Type B pancreatic cell (in vitro differentiated cells): ENCODE measurements at places on chromosomes 4 and X. TPM values are rescaled to one million over a fixed set of nuclear protein-coding genes. Genes with fewer than 3 reads are reported as not detected.

- no peak for DNase-seq
Observed at GRCh38 chrX:15299941-15300851, 15.2 kb downstream of the ASB11 start.

SHROOM4 gene
- total RNA-seq = 3.9 and 13.3 TPM in 2 replicates

- DNase-seq = no peak
Observed at GRCh38 chrX:134868771-134869495, 121.9 kb upstream of the SMIM10 start.

DNA sequence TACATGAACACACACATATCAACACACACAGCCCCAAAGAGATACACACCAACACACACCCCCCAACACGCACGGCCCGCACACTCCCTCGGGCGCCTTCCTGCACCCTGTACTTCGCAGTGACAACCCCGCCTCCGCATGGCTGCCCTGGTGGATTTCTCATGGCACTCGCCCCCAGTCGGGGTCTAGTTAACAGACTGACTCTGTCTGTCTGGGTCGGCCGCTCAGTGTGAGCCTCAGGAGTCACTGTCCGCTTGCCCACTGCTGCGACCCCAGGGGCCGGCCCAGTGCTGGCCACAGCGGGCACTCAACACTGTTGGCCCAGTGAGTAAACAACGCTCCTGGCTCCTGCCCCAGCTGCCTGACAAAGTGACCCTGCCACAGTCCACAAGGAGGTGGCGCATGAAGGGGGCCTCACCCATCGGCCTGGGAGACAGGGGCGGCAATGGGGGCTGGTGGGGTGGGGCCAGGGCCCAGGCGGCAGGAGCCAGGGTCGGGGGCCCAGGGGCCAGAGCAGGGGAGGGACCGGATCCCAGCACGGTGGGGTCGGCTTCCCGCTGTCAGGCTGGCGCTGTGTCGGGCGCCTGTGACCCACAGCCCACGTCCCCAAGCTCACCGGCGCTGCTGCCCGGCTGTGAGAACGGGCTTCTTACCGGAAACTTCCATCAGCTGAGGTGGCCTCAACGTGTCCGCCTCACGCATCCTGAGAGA lies 40.2 kb upstream of the MAN2B2 start:
- no peak for DNase-seq

GRCh38 chr4:27173280-27173679 lies 312.6 kb downstream of the STIM2 start:
- no peak for DNase-seq

DGKK gene
- total RNA-seq = 0.70 and 0.98 TPM in 2 replicates

SRPX2 gene
- total RNA-seq = 7.7 and 13.6 TPM in 2 replicates

DNA sequence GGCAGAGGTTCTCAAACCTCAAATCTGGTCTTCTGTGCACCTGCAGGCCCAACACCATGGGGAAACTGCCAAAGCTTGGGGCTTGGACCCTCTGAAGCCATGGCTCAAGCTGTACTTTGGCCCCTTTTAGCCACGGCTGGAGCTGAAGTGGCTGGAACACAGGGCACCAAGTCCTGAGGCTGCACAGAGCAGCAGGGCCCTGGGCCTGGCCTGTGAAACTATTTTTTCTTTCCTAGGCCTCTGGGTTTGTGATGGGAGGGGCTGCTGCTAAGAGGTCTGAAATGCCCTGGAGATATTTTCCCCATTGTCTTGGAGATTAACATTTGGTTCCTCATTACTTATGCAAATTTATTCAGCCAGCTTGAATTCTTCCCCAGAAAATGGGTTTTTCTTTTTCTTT lies 18.3 kb upstream of the PI4K2B start:
- no peak for DNase-seq

GRCh38 chr4:79267671-79268070 lies 58.2 kb downstream of the NAA11 start:
- no peak for DNase-seq

H2BW2 gene
- total RNA-seq = not detected in 2 replicates

DNA sequence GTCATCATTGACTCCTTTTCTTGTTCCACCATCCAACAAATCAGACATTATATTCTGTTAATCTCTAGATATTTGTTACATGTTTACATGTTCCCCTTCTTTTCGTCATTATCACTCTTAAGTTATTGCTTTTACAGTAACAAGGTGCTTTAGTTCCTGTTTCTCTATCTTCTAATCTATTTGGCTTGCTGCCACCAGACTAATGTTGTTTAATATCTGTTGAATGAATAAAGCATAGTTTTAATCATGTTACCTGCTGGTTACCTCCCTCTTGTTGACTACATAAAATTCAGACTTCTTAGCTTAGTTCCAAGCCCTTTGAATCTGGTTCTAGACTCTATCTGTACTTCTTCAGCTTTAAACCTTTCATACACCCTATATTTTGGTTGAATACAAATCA lies 129.8 kb upstream of the TRIM2 start:
- DNase-seq = no peak

DNA sequence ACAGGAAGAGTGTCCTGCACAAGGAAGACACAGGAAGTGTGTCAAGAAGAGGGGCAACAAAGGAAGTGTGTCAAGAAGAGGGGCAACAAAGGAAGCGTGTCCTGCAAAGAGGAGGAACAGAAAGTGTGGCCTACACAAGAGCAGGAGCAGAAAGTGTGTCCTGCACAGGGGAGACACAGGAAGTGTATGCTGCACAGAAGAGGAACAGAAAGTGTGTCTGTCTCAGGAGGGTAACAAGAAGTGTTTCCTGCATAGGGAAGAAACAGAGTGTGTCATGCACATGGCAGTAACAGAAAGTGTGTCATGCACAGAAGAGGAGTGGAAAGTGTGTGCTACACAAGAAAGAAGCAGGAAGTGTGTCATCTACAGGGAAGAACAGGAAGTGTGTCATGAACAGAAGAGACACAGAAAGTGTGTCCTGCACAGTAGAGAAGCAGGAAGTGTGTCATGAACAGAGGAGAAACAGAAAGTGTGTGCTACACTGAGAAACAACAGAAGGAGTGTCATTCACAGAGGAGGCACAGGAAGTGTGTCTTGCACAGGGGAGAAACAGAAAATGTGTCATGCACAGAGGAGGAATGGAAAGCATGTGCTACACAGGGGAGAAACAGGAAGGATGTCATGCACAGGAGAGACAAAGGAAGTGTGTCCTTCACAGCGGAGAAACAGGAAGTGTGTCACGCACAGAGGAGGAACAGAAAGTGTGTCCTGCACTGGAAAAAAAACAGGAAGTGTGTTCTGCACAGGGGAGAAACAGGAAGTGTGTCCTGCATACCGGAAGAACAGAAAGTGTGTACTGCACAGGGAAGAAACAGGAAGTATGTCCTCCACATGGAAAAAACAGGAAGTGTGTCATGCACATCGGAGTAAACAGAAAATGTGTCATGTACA lies 526.4 kb upstream of the PRKX start:
- no peak for DNase-seq

- DNase-seq = no peak
Observed at GRCh38 chrX:147838465-147839131, 73.1 kb upstream of the FMR1 start.

- DNase-seq = no peak
Observed at GRCh38 chr4:88207171-88207570, 48.7 kb upstream of the ABCG2 start.

GRCh38 chrX:154370300-154371016 lies 4.0 kb downstream of the FLNA start:
- DNase-seq = no peak

GRCh38 chr4:26375551-26375950 lies 54.7 kb downstream of the RBPJ start:
- DNase-seq = no peak

GRCh38 chrX:132180929-132181328 lies 38.3 kb downstream of the RAP2C start:
- DNase-seq = no peak

CYBB gene
- total RNA-seq = 0.17 TPM in 2 replicates

- DNase-seq = no peak
Observed at GRCh38 chr4:112172180-112172579, 26.9 kb downstream of the FAM241A start.

GRCh38 chr4:107747748-107748486 lies 27.9 kb upstream of the PAPSS1 start:
- DNase-seq = no peak

GRXCR1 gene
- total RNA-seq = not detected in 2 replicates

- no peak for DNase-seq
Observed at GRCh38 chr4:164345756-164346155, 408.2 kb upstream of the SMIM31 start.

DNA sequence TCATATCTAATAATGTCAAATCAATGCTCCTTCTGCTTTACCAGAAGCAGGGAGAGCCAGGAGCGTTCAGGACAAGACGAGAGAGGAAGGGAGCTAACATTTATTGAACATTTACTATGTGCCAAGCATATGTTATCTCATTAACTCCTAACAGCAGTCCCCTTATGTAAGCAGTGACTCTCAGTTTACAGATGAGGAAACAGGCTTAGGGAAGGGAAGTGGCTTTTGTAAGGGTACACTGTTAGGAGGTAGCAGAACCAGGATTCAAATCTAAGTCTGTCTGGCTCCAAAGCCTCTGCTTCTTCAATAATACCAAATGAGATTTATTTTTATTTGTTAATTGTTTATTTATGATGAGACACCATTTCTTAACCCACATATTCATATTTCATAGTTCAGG lies 2.6 kb upstream of the STARD8 start:
- DNase-seq = no peak

DNA sequence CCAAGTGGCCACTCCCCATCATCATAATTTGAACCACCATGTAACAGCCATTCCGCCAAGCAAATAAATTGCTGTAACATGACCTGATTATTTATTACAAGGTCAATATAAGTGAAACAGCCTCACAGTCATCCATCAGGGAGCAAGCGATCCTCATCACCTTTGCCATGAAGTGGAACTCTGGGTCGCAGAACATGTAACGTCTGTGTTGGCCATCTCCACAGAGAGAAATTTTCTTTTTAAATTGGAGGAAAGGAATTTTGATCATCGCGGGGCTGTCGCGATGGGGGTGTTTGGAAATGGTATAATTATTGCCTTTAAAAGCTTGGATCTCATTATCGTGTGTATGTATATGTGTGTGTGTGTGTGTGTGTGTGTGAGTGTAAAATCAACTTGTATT lies 90.2 kb downstream of the SHOX start:
- no peak for DNase-seq

DNA sequence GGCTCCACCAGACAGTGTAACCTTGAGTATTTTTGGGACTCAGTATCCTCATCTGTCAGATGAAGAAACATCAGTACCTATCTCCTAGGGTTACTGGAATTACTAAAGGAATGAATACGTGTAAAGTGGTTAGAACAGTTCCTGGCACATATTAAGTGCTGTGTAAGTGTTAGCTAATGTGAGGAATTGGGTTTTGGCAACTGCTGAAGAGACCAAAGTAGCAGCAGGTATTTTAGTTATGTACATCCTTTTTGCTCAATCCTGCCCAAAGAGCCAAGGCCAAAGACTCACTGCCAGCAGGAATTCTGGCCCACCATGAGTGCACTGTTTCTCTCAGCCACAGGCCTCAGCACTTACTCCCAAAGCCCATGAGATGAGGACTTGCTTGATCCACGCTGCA lies 16.7 kb upstream of the MCF2 start:
- DNase-seq = no peak

- DNase-seq = no peak
Observed at GRCh38 chr4:54185866-54186265, 43.2 kb upstream of the PDGFRA start.

RRH gene
- total RNA-seq = 0.41 TPM in 1 of 2 replicates, not detected in the other

GRCh38 chrX:136781180-136781797 lies 557 bp upstream of the ARHGEF6 start:
- DNase-seq = no peak

DNA sequence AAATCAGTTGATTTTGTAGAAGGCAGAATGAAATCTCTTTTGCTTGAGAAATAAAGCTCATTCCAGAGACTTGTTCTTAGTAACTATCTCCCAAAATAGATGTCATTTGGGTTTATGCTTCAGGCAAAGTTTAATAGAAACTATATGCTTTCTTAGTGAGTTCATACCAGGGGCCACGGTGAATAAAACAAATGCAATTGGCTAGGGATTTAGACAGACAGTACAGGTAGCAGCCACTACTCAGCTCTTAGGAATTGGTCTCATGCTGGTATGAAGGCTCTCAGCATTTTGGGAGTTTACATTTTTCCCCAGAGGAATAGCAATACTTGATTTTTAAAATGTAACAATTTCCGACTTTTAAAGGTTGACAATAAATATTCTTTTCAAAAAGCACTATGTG lies 27.0 kb downstream of the GYPA start:
- no peak for DNase-seq

- no peak for DNase-seq
Observed at GRCh38 chrX:13937370-13938050, 92.2 kb downstream of the GEMIN8 start.

GRCh38 chr4:53551281-53551864 lies 39.9 kb downstream of the LNX1 start:
- no peak for DNase-seq

DNA sequence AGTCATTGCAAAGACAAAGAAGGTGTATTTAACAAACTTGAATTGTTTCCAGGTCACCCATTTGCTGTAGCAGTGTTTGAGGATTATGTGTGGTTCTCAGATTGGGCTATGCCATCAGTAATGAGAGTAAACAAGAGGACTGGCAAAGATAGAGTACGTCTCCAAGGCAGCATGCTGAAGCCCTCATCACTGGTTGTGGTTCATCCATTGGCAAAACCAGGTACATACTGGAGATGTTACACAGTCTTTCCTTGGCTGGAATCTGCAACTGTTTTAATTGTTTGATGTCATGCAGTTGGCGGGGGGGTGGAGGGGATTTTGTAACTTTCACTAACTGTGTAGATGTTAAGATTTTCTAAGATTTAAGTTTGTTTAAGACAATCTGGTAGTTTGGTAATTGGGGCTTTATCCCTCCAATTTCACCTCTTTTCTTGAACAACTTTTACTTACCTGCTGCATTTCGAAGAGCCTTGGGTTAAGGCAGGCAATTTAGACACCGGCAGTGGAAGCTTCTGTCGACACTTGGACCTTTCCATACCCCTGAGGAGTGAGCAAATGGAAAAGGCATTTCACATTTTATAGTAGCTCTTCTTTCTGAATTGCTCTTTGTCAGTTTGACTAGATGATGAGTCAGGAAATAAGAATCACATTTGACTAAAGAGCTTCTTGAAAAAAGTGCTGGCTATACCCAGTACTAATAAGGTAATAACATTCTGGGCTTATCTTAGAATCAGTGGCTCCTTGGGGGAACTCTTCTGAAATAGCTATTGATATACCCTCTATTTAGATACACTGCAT lies 67.4 kb downstream of the EGF start:
- no peak for DNase-seq

GRCh38 chr4:93540562-93540961 lies 288.0 kb upstream of the ATOH1 start:
- DNase-seq = no peak
